ENCODE measurements at places on chromosomes 2 and 18.

GRCh38 chr2:239482778-239483712 is 82.2 kb upstream of the HDAC4 start:
- DNase-seq = no peak

DNA sequence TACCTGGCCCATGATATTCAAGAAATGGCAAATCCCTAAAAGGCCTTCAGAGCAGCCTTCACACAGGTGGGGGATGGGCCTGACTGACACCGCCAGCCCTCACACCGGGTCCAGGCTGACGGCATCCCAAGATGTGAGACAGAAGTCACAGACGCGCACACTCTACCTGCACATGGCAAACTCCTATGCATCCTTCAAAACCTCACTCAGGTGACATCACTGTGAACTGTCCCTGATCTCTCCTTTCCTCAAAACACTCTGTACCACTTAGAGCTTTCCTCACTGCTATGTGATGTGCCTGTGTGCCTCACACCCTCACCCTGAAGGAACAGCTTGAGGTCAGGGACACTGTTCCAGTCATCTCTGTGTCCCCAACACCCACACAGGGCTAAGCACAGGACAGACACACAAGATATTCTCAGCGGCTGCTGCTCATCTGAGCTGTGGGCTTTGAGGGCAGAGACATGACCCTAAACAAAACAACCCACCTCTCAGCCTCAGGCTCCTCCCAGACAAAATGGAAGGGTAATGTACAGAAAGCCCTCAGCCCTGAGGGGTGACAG is 27.5 kb downstream of the BIN1 start:
- no peak for DNase-seq

DNA sequence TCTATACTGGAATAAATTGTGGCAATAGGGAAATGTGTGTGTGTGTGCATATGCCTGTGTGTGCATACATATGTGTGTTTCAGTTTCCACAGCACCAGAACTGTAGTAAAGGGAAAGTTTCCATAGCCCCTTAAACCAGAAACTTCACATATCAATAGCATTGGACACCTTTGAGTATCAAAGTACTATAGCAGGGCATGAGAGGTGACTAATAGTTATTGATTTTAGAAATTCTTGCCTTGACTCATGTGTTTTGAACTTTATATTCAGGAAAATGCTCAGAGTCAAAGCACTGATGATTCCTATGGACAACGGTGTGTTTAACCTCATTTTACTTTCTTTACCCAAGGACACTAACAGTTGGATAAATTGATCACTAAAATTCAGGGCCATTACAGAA is 50.0 kb downstream of the SLC9A2 start:
- DNase-seq = no peak

DNA sequence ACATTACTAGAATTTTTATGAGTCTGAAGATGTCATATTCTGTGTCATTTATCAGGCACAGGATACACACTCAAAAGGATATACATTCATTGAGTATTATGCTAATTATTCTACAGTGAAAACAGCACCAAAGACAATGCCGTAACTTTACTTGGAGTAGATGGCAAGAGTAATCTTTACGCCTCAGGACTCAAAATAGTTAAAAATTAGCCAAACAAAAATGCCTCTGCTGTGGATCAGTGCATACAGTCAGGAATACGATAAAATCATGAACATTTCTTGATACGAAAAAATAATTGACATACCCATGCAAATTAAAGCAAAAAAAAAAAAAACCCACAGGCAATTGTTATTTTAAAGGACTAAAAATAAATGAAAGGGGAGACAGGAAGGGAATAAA is 129.7 kb downstream of the NETO1 start:
- no peak for DNase-seq

GRCh38 chr18:79912409-79912991 is 39.0 kb downstream of the SLC66A2 start:
- DNase-seq = peak; percentile 22

DNA sequence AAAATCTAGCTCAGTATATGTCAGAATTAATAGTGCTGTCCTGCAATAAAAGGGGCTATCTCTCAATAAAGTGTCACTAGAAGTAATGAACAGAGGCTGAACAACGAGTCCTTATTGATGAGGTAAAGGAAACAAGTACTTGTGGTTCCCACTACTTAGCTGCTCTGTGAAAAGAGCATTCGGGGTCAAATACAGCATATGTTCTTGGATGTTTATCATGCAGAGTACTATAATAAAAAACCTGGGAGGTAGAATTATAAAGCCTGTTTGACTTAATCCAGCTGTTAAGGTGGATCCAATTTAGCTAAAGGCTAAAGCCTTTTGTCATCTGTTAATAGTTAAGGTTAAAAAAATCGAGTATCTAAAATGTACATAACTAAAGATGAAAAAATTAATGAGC is 32.4 kb downstream of the SLC35F5 start:
- no peak for DNase-seq

DNA sequence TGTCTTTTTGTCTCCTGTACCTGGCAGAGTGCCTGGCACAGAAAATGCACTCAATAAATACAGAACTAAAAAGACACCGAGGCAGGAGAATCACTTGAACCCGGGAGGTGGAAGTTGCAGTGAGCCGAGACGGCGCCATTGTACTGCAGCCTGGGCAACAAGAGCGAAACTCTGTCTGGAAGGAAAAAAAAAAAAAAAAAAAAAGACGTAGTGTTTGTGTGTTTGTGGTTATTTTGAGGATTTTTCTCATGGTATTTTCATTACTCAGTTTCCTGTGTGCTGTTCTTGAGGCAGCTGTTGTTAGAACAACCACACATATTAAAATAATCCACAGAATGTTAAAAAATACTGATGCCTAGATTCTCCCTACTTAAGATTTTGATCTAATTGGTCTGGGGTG is 519.2 kb upstream of the SPHKAP start:
- no peak for DNase-seq

- DNase-seq = no peak
These were observed 45.9 kb upstream of the ASB1 start for GRCh38 chr2:238380785-238381184.

DNA sequence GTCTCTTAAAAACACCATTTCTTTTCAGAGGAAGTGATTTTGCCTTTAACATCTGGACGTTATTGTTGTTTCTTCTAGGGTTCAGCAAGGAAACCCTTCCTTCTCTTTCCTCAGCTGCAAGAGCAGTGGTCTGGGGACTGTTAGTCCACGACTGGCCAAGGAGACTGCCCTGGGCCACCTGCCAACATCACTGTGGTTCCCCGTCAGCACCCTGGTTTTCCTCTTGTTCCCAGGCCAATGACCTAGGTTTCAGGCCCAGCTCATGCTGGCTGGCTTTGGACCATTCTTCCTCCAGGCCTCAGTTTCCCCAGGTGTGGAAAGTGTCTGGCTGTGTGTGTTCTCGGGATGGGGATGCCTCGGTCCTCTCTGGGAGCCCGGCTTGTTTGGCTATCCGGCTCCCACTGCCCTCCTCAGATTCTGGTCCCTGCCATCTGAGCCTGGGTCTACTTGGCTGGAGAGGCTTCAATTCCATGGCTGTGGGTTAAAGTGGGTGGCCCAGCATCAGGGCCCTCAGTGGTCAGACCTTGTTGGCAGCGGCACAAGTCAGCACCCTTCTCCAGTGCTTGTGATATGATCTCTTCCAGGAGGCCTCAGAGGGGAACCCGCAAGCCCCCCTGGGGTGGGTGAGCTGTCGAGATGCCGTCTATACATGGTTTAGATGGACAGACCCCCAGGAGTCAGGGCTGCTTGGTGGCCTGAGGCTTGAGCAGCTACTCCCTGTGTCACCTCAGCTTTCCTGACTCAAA is 234.3 kb upstream of the HS6ST1 start:
- DNase-seq = no peak

DNA sequence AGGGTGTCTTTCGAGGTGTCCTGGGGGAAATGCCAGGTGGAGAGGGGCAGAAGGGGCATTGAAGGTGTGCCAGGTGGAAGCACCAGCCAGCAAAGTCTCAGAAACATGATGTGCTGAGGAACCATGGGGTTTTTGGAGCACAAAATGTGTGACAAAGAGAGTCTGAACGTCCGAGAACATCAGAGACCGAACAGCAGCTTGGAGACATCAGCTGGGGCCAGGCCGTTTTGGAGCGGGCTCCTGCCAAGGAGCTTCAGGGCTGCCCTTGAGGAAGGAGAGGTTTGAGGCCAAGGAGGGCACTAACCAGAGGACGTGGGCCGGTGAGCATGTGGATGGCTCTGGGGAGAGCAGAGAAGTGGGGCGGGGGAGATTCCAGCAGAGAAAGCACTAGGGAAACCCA is 5.3 kb upstream of the MBP start:
- DNase-seq = no peak

DNA sequence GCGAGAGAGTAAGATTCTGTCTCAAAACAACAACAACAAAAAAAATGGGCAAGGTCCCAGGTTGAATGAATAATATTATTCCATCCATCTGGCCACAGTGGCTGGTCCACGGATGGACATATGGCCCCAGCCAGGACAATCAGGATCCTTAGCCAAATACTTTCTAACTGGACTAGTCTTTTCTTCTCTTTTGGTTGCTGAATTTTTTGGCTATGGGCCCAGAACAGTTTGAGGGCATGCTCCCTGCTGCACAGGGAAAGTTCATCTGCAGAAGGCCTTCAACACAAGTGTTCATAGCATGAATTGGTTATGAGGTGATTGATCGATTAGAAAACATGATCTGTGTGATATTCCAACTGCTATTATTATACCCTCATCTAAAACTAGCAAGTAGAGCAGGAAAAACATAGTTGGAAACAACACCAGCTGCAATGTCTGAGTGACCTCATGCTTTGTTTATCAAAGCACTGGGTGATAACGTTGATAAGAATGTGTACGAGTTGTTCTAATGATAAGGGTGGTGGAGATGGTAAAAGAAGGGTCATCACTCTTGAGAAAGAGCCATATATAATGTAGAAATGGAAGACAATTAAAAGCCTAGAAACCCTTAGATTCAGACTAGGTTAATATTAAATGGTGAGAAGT is 47.8 kb upstream of the RNF103 start:
- DNase-seq = no peak

GRCh38 chr2:125745514-125745913 is 910.4 kb upstream of the GYPC start:
- DNase-seq = no peak

DNA sequence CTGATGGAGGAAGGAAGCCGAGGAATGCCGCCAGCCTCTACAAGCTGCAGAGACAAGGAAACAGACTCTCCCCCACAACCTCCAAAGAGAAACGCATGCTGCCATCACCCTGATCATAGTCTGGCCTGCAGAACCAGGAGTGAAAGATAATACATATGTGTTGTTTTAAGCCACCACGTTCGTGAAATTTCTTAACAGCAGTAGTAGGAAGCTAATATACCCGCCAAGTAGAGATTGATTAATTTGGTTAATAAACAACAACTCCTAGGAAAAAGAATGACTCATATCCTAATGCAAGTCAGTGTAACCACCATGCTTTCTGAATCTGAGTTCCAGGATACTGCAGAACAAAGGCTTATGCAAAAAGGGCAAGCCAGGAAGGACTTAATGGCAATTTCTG is 36.6 kb downstream of the LONRF2 start:
- DNase-seq = no peak

GRCh38 chr2:13050764-13051163 is 334.0 kb downstream of the TRIB2 start:
- DNase-seq = no peak
